ENCODE measurements at places on chromosomes 1 and 21. TPM values are rescaled to one million over a fixed set of nuclear protein-coding genes. Genes with fewer than 3 reads are reported as not detected.

DNA sequence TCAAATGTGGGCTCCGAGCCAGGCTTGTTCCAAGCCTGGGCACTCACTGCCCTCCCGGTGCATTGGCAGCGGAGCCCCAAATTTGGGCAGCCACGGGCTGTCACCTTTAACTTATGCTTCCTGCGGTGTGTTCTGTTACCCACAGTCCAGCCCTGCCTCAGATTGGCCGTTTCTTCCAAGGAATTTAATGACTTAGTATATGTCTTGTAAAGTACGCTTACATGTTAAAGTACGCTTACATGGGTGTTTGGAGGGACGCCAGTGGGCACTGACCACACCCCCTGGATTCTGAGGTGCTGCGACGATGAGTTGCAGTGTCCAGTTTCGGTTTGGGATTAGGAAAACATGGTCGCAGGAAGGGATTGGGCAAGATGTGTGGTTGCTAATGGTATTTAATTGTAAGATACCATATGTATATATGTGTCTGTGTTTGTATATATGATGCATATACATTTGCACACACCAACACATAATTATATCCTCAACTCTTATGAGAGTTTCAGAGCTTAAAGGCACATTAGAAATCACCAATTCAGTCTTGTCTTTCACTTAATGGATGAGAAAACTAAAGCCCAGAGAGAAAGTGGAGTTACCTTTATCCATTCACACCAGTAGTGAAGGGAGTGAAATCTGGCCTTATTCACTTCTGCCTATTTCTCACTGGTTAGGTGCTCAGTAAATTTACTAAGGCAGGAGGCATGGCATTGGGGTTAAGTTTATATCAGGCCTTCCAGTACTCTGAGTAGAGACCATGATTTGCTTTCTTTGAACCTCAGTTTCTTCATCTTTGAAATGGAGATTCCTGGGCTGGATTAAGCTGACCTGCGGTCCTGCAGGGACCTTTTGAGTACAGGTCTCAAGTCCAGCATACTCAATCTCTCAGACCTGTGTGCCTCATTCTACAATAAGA, 1.0 kb downstream of the SMYD2 start:
- peak overlapping the region; percentile 74 for H3K4me3 ChIP-seq
- H3K27ac ChIP-seq: no peak overlapping the region
- no peaks in the 10 kb centered on the region for H3K27me3 ChIP-seq
- peaks cover 1% of the 10 kb centered on the region for H3K4me1 ChIP-seq
- no peaks in the 10 kb centered on the region for H3K36me3 ChIP-seq

DNA sequence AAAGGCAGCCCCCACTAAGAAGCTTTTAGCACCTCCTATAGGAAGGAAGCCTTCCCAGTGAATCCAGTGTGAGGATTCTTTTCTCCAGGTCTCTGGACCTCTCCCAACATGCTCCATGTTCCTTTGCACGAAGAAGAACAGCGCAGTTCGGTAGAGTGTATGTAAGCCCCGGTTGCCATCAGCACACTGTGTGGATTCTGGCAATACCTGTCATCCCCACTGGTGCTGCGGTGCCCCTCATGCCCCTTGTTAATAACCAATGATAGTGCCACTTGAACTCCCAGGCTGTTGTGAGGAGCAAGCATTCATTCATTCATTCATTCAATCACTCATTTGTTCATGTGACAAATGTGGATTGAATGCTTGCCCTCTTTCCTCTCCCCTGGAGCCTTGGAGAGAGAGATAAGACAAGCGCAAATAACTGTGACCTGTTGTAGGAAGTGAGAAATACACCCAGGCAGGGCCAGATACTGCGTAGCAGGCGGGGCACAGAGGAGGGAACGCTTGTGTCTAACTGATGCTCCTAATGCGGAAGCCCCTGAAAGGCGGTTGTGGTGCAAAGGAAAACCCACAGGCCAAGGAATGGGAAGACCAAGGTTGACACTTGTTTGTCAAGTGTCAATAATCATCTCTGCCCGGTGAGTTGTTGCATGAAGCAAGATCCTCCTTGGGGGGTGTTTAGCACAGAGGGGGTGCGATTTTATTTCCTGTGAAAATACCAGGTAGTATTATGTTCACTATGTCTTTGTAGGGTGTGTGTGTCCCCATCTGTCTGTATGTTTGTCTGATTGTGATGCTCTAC, 9.8 kb downstream of the LGR6 start:
- H3K36me3 ChIP-seq: no peaks in the 10 kb centered on the region
- no peak overlapping the region for H3K4me3 ChIP-seq
- DNase-seq: no peak
- no peaks in the 10 kb centered on the region for H3K4me1 ChIP-seq
- H3K27ac ChIP-seq: no peak overlapping the region

GRCh38 chr1:26353210-26353859, 595 bp downstream of the CRYBG2 start:
- no peak for DNase-seq
- H3K27me3 ChIP-seq: no peaks in the 10 kb centered on the region
- H3K36me3 ChIP-seq: no peaks in the 10 kb centered on the region
- H3K4me1 ChIP-seq: no peaks in the 10 kb centered on the region

GRCh38 chr1:40848530-40849189, 13.5 kb downstream of the CITED4 start:
- no peaks in the 10 kb centered on the region for H3K4me1 ChIP-seq
- no peaks in the 10 kb centered on the region for H3K27me3 ChIP-seq
- no peaks in the 10 kb centered on the region for H3K36me3 ChIP-seq
- no peak overlapping the region for H3K4me3 ChIP-seq
- peak; percentile 63 for DNase-seq
- H3K27ac ChIP-seq: no peak overlapping the region

DNA sequence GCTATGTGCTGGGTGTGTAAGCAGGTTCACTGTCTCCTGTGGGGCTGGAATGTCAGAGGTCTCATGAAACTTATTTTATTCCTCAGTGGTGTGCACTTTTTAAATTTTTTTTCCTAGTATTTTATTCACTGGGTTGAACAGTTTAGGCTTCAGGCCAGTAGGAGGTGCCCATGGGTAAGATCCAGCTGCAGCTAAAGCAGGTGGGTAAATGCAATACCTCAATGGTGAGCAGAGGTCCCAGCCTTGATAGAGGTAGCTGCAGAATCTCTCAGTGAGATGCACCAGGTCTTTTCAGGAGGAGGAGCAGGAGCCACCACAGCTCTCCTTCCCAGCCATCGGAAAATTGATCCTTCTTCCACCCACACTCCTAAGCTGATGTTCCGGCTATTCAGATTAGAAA, 12.6 kb upstream of the OR6N2 start:
- no peak overlapping the region for H3K4me3 ChIP-seq
- no peak for DNase-seq
- no peak overlapping the region for H3K27ac ChIP-seq
- H3K36me3 ChIP-seq: no peaks in the 10 kb centered on the region
- no peaks in the 10 kb centered on the region for H3K4me1 ChIP-seq

CBS gene
- total RNA-seq: 35.6 TPM

- H3K27ac ChIP-seq: no peak overlapping the region
- DNase-seq: no peak
- no peaks in the 10 kb centered on the region for H3K36me3 ChIP-seq
- H3K4me1 ChIP-seq: no peaks in the 10 kb centered on the region
- H3K4me3 ChIP-seq: no peak overlapping the region
Observed at GRCh38 chr1:47662068-47662467, 224.2 kb downstream of the FOXD2 start.

CACNA1E gene
- 0.15 TPM for total RNA-seq

DNA sequence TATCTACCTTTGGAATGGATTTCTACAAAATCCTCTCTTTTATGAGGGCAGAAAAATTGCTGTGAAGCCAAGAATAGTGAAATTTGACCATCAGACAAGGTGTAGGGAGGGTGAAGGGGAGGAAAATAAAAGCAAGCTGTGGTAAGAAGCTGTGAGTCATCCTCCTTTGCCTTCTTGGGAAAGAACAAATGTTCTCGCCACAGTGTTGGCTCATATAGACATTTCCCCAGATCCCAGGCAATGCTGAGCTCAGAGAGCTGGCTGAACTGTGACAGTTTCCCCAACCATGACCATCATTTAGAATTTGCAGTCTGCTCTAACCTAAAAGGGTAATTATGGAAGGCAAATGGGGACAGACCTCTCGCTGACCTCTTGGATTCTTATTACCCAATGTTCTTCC, 235.4 kb downstream of the PBX1 start:
- H3K4me1 ChIP-seq: peaks cover 18% of the 10 kb centered on the region
- DNase-seq: peak; percentile 33
- no peaks in the 10 kb centered on the region for H3K36me3 ChIP-seq
- no peak overlapping the region for H3K4me3 ChIP-seq
- no peaks in the 10 kb centered on the region for H3K27me3 ChIP-seq

DNA sequence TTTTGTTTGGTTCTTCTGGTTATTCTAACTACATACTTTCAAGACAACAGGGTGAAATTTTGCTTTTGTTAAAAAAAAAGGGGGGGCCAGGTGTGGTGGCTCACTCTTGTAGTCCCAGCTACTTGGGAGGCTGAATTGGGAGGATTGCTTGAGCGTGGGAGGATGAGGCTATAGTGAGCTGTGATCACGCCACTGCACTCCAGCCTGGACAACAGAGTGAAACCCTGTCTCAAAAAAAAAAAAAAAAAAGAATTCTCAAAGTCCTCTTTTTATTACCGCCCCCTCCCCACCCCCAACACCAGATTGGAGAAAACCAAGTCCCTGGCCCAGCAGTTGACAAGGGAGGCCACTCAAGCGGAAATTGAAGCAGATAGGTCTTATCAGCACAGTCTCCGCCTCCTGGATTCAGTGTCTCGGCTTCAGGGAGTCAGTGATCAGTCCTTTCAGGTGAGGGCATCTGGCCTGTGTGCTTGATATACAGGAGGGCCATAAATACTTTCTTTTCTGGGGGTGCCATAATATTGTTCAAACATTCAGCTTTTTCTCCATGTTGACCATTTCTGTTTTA, 50.2 kb downstream of the LAMC2 start:
- peaks cover 7% of the 10 kb centered on the region for H3K4me1 ChIP-seq
- H3K4me3 ChIP-seq: no peak overlapping the region
- no peaks in the 10 kb centered on the region for H3K27me3 ChIP-seq
- no peak overlapping the region for H3K27ac ChIP-seq

DNA sequence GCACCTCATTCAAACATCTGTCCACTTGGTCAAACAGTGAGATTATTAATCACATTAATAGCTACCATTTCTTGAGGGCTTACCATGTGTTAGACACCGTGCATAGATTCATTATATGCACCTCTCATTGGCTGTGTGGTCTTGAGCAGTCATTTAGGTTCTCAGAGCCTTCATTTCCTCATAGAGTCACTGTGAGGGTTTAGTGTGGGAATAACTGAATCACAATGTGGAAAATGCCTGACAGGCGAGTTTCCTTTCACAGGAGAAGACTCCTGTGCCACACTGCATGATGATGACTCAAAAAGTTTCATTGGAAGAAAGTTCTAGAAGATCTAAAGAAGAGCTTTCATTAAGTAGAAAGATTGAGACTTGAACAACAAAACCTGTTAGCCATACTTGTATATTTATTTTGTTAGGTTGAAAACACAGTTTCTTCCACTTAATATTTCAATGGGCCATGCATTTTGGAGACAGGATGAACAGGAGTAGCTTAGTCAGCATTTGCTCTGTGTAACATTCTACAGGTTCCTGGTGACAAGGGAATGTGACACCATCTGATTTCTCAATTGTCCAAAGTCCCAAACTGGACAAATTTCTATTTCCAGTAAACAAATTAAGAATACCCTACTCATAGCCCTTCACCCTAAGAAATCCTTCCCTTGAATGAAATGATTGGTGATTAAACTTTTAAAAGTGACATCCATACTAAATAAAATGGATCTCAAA, 45.7 kb downstream of the FYB2 start:
- no peak overlapping the region for H3K27ac ChIP-seq
- DNase-seq: no peak
- H3K4me3 ChIP-seq: no peak overlapping the region

- peak overlapping the region; percentile 87 for H3K27ac ChIP-seq
- H3K36me3 ChIP-seq: no peaks in the 10 kb centered on the region
- no peaks in the 10 kb centered on the region for H3K27me3 ChIP-seq
- H3K4me3 ChIP-seq: peak overlapping the region; percentile 64
- DNase-seq: peak; percentile 70
- peaks cover 7% of the 10 kb centered on the region for H3K4me1 ChIP-seq
Observed at GRCh38 chr1:151165281-151165737, 393 bp downstream of the LYSMD1 start.

SPRR2A gene
- not detected for total RNA-seq

GRCh38 chr1:205398586-205398985, 23.3 kb downstream of the LEMD1 start:
- no peaks in the 10 kb centered on the region for H3K4me1 ChIP-seq
- H3K36me3 ChIP-seq: no peaks in the 10 kb centered on the region
- no peak overlapping the region for H3K4me3 ChIP-seq
- no peak for DNase-seq

EPHX1 gene
- total RNA-seq: 302 TPM

- H3K4me1 ChIP-seq: no peaks in the 10 kb centered on the region
- H3K27me3 ChIP-seq: no peaks in the 10 kb centered on the region
- H3K36me3 ChIP-seq: no peaks in the 10 kb centered on the region
- H3K27ac ChIP-seq: no peak overlapping the region
Observed at GRCh38 chr1:179860652-179861051, 17.0 kb downstream of the TOR1AIP2 start.

- no peak for DNase-seq
- no peaks in the 10 kb centered on the region for H3K4me1 ChIP-seq
- no peaks in the 10 kb centered on the region for H3K27me3 ChIP-seq
Observed at GRCh38 chr21:43696214-43696613, 22.7 kb upstream of the PDXK start.

DNA sequence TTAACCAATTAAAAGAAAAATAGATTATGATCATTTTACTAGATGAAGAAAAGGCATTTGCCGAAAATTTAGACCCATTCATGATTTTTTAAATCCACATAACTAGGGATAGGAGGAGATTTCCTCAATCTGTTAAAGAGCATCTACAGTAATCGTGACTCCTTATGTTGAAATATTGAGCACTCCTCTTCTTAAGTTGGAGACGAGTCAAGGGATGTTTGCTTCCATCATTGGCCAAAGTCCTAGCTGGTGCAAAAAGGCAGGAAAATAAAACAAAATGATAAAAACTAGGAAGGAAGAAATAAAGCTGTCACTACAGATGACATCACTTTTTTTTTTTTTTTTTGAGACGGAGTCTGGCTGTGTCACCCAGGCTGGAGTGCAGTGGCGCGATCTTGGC, 245.6 kb upstream of the KAZN start:
- no peaks in the 10 kb centered on the region for H3K4me1 ChIP-seq
- DNase-seq: no peak
- H3K27ac ChIP-seq: no peak overlapping the region

GRCh38 chr1:157292302-157292701, 154.1 kb upstream of the ETV3 start:
- no peaks in the 10 kb centered on the region for H3K4me1 ChIP-seq
- H3K36me3 ChIP-seq: no peaks in the 10 kb centered on the region
- H3K27ac ChIP-seq: no peak overlapping the region
- no peak for DNase-seq
- no peaks in the 10 kb centered on the region for H3K27me3 ChIP-seq
- no peak overlapping the region for H3K4me3 ChIP-seq

FCGR1A gene
- total RNA-seq: 8.6 TPM

DNA sequence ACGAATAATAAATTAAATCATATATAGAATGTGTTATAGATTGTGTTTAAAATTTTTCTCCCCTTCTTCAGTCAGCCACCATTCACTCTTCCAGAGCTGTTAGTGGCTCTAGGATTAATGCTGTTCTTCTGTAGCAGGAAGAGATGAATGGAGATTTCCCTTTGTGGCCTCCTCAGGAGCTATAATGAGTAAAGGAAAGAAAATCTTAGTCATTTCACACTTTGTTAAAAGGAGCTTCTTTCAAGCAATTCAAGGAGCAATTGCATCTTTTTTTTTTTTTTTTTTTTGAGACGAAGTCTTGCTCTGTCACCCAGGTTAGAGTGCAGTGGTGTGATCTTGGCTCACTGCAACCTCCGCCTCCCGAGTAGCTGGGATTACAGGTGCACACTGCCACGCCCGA, 23.7 kb upstream of the TMCO2 start:
- no peaks in the 10 kb centered on the region for H3K4me1 ChIP-seq
- no peak for DNase-seq
- no peaks in the 10 kb centered on the region for H3K27me3 ChIP-seq
- no peaks in the 10 kb centered on the region for H3K36me3 ChIP-seq
